Stimulated activated CD4-positive, alpha-beta T cell treated with anti-CD3 and anti-CD28 coated beads, Interleukin-12 subunit alpha, Interleukin-12 subunit beta, amount 100 ng/mL, for 48 hours (primary cell): ENCODE measurements at places on chromosomes 1 and 21.
A peak's percentile ranks its signal among the peaks of the same experiment; 100 is the strongest.

GRCh38 chr1:22509815-22510214 lies 53.5 kb upstream of the EPHA8 start:
- no peak for DNase-seq

DNA sequence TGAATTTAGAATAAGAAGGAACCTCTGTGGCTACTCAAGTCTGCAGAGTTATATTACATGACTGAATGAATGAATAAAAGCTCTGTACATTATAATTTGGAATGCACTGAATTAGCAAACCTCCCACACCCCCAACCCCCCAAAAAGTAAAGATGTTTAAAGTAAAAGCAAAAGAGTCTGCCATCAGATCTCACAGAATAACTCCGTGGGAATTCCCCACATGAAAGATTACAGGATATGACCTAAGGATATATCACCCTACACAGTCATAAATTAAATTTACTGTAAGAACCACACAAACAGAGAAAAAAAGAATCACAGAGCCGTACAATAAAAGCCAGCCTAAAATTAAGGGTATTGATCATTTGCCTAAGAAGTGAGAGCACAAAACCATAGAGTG lies 587.3 kb downstream of the PTPRC start:
- DNase-seq = no peak

DNA sequence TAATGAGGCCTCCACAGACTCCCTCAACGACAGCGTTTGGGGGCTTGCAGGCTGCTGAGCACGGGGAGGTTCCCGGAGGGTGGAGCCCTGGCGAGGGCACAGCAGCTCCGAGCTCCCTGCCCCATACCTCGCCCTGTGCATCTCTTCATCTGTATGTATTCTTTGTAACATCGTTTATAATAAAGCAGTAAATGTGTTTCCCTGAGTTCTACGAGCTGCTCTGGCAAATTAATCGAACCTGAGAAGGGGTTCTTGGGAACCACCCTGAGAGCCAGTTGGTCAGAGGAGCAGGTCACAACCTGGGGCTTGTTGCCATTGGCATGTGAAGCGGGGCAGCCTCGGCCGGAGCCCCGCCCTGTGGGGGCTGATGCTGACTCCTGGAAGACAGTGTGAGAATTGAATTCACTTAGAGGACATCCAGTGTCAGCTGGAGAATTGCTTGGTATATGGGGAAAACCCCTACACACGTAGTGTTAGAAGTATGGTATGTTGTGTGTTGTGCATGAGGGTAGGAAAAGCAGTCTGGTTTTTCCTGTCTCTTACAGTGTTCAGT lies 11.5 kb downstream of the SLC37A1 start:
- DNase-seq = no peak

DNA sequence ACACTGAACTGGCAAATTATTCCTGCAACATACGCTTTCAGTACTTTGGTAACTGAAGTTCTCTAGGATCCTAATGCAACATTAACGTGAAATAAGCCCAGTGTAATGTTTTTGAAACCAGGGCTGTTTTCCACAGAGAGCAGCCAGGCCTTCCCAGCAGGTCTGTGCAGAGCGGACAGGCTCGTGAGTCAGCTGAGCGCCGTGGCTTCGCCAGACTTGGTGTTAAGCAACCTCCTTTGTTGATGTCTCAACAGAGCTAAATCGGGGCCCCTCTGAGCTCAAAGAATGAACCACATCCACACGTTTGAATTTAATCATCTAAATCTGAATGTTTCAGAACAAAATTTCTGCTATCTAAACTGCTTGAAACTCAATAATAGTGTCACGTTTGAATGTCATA lies 181.8 kb upstream of the FMN2 start:
- DNase-seq = no peak

DNA sequence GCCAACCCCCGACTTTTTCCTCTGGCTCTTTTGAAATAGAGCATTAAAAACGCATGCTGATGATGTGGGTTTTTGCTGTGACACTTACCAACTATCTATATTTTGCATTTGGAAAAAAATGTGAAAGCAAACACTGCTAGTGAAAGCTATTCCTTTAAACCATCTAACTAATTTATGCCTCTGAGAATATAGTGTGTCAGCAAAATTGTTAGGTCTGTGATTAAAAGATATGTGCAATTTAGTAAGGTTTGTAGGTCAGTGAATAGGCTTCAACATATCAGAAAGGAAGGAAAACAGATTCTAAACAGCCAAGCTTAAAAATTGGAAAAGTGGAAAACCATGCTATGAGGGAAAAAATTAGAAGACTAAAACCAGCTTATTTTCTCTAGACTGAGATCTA lies 1929.3 kb downstream of the NCAM2 start:
- no peak for DNase-seq

- DNase-seq = no peak
Observed at GRCh38 chr1:2283991-2284895, 56.1 kb downstream of the SKI start.

GRCh38 chr21:44332383-44332782 lies 6.8 kb downstream of the CFAP410 start:
- DNase-seq = no peak

DNA sequence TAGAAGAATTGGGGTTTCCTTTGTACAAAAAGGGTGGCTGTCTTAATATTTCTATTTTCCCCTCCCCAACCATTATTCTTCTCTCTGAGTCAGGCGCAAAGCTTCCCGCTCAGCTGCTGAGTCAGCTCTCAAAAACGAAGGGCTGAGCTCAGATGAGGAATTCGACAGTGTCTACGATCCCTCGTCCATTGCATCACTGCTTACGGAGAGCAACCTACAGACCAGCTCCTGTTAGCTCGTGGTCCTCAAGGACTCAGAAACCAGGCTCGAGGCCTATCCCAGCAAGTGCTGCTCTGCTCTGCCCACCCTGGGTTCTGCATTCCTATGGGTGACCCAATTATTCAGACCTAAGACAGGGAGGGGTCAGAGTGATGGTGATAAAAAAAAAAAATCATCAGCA lies 3.0 kb upstream of the TUFT1 start:
- no peak for DNase-seq

GRCh38 chr1:183807549-183808168 lies 2.7 kb downstream of the RGL1 start:
- DNase-seq = no peak

DNA sequence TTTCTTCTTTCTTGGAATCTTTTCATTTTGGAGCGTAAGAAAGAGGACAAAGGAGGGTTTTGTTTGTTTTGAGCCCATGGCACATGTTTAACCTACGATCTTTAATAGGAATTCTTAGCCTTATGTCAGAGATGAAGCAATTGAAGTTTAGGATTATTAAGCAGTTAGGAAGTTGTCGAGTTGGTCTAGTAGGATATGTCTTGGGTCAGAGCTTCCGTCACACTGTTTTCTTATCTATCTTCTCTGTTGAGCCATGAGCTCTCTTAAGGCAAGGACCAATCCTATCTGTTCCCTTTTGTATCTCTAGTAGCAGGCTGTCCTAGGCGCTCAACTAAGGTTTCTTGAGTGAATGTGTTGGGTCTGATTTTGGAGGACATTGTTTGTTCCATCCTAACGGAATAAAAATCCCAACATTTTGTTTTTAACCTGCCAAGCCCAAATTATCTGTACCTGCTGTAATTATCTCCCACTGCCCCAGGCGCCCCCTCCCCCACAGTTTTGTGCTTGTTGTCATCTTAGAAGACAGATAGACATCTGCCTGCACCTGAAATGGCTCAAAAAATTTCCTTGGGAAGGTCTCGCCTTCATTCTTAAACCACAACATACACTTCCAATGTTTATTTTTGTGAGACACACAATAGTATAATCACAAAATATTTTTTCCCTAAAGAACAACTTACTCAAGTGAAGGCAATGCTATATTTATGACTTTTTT lies 95.3 kb upstream of the GADD45A start:
- no peak for DNase-seq

DNA sequence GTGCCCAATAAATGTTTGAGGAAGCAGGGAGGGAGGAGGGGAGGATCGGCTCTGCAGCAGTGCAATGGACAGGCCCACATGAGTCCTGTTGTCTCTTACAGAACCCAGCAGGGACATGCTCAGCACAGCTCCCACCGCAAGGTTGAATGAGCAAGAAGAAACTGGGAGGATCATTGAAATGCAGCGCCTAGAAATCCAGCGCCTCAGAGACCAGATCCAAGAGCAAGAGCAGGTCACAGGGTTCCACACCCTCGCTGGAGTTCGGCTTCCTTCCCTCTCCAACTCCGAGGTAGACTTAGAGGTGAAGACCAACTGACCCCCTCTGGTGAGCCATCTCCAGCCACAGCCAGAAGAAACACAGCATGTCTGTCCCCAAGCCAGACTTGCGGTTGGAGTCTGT lies 15.9 kb upstream of the TMEM125 start:
- DNase-seq = no peak

GRCh38 chr21:34935898-34936297 lies 113.2 kb downstream of the RUNX1 start:
- no peak for DNase-seq

- DNase-seq = no peak
Observed at GRCh38 chr1:30166174-30166573, 557.2 kb downstream of the MATN1 start.

- DNase-seq = no peak
Observed at GRCh38 chr1:245322673-245323072, 167.9 kb downstream of the KIF26B start.

- DNase-seq = peak; percentile 26
Observed at GRCh38 chr1:212606395-212607205, 2.0 kb upstream of the ATF3 start.

DNA sequence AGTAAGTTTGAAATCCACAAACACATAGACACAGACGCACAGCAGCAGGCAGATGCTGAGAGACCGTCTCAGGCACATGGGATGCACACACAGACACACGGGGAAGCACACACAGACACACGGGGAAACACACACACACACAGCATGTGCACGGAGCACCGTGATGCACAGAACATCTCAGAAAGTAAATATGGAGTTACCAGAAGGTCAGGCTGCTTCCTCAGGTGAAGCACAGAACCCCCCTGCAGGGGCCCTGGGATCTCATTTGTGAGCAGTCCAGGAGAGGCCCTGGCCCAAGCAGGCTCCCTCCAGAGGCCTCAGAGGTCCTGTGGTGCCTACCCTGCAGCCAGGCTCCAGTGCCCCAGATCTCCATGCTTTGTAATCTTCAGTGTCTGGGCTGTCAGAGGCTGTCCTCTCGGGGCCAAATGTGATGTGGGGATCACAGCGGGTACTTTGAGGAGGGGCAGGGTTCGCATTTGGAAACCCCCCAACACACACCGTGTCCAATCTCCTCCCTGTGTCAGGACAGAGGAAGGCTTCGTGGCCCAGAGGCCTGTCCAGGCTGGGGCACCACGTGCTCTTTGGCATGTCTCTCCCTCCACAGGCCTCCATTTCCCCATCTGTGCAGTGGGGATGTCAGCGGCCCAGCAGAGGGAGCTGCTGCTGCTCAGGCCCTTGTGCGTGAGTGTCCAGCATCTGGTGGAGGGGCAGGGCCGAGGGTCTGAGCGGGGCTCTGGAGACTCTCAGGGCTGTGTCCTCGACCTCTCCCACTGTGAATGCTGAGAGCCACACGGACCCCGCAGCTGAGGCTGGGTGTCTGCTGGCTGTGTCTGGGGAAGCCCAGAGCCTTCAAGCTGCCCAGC lies 23.0 kb upstream of the PRSS38 start:
- DNase-seq = no peak

DNA sequence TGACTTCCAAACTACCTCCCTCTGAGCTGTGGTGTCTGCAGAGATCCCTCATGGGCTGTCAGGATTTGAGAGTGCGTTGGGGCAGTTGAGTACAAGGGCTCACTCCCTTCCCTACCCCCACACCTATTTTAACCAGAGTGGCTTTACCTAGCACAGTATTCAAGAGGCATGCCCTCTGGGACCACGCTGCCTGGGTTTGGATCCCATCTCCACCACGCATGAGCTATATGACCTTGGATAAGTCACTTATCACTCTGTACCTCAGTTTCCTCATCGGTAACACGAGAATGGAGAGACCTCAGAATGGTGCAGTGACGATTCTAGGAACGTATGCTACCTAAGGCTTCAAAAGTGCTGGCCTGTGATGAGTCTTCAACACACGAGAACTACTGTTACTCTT lies 147.3 kb upstream of the WNT4 start:
- DNase-seq = no peak

GRCh38 chr1:179586107-179586823 lies 5.4 kb upstream of the TDRD5 start:
- DNase-seq = no peak

GRCh38 chr21:45788637-45789506 lies 145.3 kb downstream of the PCBP3 start:
- no peak for DNase-seq

GRCh38 chr1:39613250-39613649 lies 26.2 kb downstream of the HEYL start:
- DNase-seq = no peak

- DNase-seq = no peak
Observed at GRCh38 chr1:183946320-183946613, 91.3 kb downstream of the COLGALT2 start.

DNA sequence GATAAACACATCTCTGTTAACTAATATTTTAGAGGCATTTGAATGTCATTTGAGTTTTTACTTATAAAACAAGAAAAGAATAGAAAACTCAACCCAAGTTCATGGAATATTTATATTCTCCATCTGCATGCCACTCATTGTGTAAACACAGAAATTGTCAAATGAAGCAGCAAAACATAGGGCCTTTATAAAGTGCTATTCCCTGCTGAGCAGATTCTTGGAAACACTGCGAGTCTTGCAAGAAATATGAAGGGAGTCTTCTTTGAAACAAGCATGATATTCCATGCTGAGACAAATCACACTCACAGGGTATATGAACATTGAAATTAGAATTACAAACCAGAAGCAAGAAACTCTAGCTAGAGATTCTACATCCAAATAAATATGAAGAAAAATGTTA lies 655.8 kb downstream of the BRINP3 start:
- DNase-seq = no peak

GRCh38 chr1:30191154-30191702 lies 532.2 kb downstream of the MATN1 start:
- DNase-seq = peak; percentile 2

GRCh38 chr21:34946916-34947534 lies 102.1 kb downstream of the RUNX1 start:
- no peak for DNase-seq

- DNase-seq = no peak
Observed at GRCh38 chr1:215719552-215719951, 152.4 kb downstream of the KCTD3 start.
